ENCODE measurements at places on chromosomes 4 and X.
A peak's percentile ranks its signal among the peaks of the same experiment; 100 is the strongest.

- no peak for DNase-seq
Observed at GRCh38 chrX:133685822-133686221, 270.5 kb upstream of the GPC4 start.

GRCh38 chrX:1023676-1024075 is 188.8 kb downstream of the CRLF2 start:
- DNase-seq = no peak

GRCh38 chrX:1093586-1094421 is 118.6 kb downstream of the CRLF2 start:
- DNase-seq = no peak

- no peak for DNase-seq
Observed at GRCh38 chr4:165630671-165631070, 242.4 kb upstream of the TLL1 start.

DNA sequence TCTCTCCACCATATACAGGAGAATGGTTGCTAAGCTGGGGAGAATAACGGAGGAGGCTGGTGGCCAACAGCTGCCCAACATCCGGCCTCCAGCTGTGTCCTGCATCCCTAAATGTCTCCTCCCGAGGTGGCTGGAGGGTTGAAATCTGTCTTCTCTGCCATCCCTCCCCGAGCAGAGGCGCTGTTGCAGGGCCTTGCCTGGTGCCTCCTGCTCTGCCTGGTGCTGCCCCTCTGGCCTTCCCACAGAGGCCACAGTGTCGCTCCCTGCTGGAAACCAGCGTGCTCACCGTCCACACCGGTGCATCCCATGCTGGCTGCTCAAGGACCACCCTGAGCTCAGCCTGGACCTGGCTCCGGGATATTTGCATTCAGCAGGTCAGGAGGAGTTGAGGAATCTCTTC is 115.2 kb downstream of the ENPP6 start:
- DNase-seq = no peak

GRCh38 chrX:3940000-3940610 is 226.7 kb upstream of the PRKX start:
- peak; percentile 30 for DNase-seq

DNA sequence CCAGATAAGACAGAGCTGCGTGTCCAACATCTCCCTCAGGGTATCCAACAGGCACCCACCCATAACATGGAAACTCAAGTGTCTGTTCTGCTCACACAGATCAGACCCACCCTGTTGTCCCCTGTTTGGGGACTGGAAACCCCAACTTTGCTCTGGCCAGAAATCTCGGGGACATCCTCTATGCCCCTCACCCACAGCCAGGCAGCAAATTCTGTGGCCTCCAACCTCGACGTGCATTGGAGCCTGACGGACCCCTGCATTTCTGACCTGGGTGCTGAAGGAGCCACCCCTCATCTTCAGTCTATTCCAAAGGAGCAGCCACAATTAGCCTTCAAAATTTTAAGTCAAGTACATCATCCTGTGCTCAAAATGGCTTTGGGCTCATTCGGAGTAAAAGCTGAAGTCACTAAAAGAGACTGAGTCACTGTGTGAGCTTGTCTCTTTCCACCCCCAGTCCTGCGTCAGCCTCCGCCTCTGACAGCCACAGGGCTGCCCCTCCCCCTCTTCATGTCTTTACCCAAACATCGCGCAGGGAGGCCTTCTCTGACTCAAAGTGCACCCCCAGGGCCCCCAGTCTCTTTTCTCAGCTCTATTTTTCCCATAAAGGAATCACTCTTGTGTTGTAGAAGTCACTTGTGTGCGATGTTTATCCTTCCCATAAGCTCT is 24.4 kb upstream of the PDE6B start:
- DNase-seq = no peak

GRCh38 chrX:34656842-34657725 is at the start of gene TMEM47:
TMEM47 (minus strand) TSS chrX:34657285; CDS start chrX:34657029, 256 bp downstream.
- DNase-seq = peak; percentile 66

GRCh38 chr4:183903021-183903760 is 1.9 kb upstream of the STOX2 start:
- DNase-seq = no peak

DNA sequence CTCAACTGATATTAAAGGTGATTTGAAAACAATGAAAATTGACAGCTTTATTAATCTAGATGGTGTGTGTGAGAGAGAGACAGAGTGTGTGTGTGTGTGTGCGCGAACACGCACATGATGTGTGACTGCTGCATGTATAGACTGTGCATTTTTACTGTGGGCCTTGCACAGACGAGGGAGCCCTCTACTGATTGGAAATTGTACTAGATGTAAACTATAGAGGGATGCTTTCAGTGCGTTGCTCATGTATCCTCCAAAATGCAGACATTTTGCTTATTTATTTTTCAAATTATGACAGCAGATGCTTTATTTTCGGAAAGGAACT is 168.4 kb upstream of the GK2 start:
- peak; percentile 59 for DNase-seq

DNA sequence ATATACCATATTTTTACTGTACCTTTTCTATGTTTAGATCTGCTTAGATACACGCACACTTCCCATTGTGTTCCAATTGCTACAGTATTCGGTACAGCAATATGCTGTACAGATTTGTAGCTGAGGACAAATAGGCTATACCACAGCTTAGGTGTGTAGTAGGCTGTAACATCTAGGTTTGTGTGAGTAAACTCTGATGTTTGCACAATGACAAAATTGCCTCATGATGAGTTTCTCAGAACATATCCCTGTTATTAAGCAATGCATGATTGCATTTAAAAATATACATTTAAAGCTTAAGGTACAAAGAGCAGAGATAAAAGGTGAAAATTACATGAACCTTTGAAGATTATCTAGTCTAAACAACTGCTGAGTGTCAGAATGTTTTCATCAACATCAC is 181.7 kb downstream of the ADGRA3 start:
- DNase-seq = no peak

GRCh38 chr4:80268081-80268823 is 1.8 kb downstream of the FGF5 start:
- no peak for DNase-seq

DNA sequence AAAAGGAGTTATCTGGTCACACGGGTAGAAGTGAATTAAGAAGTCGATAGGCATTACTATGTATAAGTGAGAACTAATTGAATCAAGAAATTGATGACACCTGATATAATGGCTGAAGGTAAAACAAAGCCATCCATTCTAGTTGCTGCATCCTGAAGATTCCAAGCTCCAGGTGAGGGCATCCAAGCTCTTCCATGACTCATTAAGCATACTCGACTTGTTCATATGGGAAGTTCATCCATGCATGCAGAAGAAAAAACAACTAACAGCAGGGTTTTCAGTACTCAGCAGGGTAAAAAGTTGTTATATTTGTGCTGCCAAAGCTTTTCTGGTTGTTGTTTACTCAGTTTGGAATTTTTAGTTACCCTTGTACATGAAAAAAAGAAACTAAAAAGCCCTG is 508.0 kb upstream of the CXorf51A start:
- DNase-seq = no peak

GRCh38 chrX:112651766-112652165 is 28.0 kb downstream of the LHFPL1 start:
- DNase-seq = no peak

- DNase-seq = peak; percentile 72
Observed at GRCh38 chr4:122010610-122011009, 58.8 kb upstream of the TRPC3 start.

GRCh38 chr4:150425161-150425560 is 156.8 kb upstream of the MAB21L2 start:
- DNase-seq = no peak

DNA sequence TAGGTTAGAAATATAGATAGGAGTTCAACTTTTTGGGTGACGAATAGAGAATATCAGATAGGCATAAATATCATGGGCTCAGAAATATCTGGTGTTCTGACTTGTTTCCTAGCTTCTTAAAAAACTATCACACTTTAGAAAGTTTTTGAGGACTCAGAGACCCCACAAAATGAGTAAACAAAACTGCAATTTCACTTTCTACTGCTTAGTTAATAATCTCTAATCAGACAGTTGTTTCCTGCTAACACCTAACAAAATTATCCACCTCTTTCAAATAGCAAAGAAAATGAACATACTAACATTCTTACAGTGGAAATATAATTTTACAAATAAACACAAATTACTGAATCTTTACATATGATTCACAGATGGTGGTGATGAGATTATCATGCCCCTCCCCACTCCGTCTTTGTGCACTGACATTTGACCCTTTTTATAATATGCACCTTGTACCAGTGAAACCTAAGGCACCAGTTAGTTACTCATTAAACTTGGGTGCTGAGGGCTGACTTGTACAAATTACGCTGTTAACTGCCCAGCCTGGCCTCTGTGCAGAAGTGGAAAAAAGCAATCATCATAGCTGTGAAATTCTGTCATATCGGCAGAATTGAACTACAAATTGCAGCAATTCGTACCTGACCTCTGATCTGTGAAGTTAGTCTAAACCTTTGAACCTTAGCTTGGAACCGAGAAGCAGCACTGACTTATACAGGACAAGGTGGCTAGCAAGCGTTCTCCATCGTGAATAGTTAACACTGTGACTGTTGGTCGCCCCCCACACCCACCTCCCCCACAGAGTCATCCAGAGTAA is 138.7 kb downstream of the CHRNA9 start:
- DNase-seq = no peak

GRCh38 chr4:159238631-159239030 is 135.8 kb downstream of the RAPGEF2 start:
- DNase-seq = no peak

GRCh38 chrX:10433296-10433965 is 187.0 kb downstream of the MID1 start:
- no peak for DNase-seq

DNA sequence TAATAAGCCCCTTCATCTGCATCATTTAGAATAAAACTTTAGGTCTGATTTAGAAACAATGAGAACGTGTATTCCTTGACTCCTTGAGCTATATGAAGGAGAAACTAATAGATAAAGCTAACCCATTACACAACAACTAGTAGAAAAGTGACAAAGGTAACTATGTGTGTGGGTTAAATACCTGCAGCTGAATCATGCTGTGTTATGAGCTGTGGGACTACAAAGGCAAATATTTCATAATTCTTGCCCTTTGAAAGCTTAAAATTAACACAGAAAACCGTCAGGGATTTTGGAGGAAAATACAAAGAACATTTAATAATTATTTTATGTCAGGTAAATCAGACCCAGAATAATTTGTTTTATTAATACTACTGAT is 898 bp upstream of the NDP start:
- no peak for DNase-seq

GRCh38 chrX:132685276-132685675 is 196.4 kb upstream of the MBNL3 start:
- DNase-seq = no peak

Measured in choroid plexus epithelial cell (primary cell).